ENCODE measurements at places on chromosomes 3 and 15.
A peak's percentile ranks its signal among the peaks of the same experiment; 100 is the strongest.

DNA sequence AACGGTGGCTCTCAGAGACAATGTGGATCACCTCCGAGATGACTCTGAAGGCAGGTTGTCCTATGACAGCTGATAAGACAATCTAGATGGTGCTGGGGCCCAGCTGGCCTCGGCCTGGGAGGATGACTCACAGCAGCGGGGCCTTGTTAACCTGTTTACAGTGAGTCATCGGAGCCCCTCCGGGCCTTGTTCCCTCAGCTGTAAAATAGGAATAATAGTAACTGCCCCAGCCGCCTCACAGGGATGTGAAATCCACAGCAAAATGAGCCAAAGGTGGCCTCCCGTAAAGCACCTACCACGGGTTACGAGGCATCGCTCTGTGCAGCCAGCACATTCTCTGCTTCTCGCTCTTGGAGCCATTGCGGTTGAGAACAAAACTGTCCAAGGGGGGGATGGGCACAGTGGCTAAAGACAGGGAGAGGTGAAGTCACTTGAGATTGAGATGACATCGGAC lies 88.6 kb upstream of the RASGRF1 start:
- peak; percentile 59 for DNase-seq

DNA sequence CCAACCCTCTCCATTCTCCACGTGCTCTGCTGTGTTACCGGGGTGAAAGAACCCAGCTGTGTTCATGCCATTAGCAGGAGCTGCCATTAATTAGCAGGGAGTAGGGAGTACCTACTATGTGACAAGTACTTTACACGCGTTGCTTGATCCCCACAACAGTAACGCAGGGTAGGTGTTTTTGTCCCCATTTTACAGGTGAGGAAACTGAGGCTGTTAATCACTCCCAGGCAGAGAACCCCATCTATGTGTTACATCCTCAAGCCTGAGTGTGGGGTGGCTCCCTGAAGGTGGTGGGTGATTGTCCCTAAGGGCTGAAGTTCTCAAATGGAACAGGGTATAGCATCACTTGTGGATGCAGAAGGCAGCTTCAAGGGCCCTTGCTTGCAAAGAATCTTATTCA lies 22.8 kb downstream of the MELTF start:
- DNase-seq: no peak

GRCh38 chr3:98013411-98014267 lies 21.5 kb downstream of the GABRR3 start:
- peak; percentile 70 for DNase-seq

DNA sequence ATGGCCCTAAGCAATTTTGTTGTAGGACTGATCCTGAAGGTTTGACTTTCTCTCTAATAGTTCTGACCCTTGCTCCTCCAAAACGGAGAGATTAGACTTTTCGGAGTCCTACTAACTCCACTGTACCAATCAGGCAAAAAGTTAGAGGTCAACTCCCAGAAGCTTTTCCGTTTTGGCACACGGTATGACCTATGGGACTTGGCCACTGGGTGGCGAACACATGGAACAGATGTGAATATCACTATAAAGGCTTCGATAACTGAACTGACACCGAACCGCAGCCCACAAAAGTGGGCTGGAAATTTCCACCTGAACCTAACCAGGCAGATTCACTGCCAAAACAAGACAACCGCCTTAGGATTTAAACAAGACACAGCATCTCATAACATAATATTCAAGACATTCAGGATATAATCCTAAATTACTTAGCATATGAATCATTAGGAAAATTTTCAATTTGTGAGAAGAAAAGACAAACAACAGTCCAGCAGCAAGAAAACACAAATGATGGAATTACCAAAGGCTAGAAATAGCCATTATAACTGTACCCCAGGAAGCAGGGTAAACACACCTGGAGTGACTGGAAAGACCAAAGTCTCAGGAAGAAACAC lies 12.2 kb upstream of the TM2D3 start:
- peak; percentile 61 for DNase-seq

DNA sequence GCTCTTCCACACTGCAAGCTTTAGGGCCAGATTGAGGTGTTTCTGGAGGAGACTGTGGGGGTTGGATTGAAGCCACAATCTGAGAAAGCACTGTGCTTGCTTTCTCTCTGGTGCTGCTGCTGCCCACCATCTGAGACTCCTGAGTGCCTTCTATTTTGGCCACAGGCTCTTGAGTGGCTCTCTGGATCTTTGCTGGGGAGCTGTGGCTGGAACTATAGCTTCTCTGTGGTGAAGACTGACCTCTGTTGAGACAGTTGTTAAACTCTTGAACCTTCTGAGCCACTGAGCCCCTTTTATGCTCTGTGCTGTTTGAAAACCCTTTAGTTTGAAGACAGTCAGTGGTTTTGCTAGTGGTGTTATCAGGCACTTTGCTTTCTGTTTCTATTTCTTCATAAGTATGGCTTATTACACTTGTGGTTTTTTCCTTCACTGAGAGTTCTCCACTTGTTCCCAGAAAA lies 108.7 kb upstream of the TSPAN3 start:
- DNase-seq: no peak

GRCh38 chr15:71202712-71203111 lies 87.4 kb downstream of the THSD4 start:
- no peak for DNase-seq

- DNase-seq: peak; percentile 35
Observed at GRCh38 chr3:14410503-14411165, 8.2 kb downstream of the SLC6A6 start.

- no peak for DNase-seq
Observed at GRCh38 chr3:52829906-52830463, 487 bp downstream of the ITIH4 start.

DNA sequence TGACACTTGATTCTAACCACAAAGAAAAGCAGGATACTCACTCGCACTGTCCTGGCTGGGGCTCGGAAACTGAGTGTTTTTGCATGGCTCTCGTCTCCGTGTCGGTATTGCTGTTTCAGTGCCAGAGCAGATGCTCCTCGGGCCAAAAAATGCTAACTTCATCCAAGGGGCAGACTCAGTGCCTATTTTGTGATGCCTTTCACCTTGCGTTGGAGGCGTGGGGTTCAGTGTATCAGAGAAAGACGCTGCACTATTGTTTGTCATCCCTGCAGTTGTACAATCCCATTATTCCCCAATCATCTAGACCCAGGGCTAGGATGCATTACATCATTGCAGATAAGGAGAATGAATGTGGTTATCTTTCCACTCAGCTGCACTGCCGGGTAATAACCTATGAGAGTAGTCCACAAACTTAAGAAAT lies 1.4 kb downstream of the CACNA2D3 start:
- DNase-seq: no peak

DNA sequence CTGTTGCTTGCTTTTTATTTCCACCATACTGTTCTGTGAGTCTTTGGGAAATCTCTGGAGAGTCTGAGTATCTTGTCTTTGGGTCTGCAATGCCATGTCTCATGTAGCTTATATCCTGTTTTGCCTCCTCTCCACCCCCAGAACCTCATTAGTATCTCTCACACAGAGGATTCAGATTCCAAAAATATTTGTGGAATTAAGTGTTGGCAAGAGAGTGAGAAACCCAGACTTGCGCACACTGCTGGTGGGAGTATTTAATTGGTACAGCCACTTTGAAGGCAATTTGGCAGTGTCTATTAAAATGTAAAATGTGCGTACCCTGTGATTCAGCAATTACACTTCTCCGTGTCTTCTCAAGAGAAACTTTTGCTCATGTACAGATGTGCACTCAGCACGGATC lies 68.6 kb downstream of the ZNF621 start:
- no peak for DNase-seq

DNA sequence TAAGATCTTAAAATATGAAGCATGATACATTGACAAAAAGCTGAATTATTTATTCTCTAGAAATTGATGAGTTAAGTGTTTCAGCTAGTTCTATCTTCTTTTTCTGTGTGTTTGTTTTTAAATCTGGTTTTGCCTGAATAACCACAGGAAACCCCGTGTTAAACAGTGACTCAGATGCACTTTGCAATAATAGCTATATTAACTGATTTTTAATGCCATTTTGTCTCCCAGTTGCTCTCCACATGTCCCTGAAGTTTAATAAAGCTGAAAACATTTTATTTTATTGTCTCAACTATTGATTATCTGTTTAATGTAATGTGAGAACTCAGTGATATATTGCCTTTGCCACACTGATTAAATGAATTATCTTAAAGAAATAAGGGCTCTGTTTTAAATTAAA lies 42.8 kb upstream of the ROBO1 start:
- DNase-seq: no peak

DNA sequence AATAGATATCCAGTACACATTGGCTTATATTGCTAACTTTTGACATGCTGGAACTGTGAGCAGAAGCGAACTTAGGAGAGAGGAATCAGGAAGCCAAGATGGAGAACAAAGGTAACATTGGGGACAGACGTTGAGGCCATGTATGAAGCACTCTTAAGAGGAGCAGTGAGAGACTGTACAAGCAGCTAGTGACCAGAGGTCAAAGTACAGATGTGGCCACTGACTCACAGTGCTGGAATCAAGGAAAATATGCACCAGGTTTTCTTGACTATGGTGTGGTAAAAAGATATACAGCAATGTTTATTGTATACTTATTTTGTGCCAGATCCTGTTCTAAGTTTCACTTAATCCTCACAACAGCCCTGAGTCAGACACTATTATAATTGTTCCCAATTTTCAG lies 2.0 kb upstream of the IL20RB start:
- peak; percentile 90 for DNase-seq

- no peak for DNase-seq
Observed at GRCh38 chr3:17623464-17623863, 119.0 kb downstream of the TBC1D5 start.

GRCh38 chr3:126355777-126356372 lies 1.3 kb downstream of the KLF15 start:
- DNase-seq: peak; percentile 78

DNA sequence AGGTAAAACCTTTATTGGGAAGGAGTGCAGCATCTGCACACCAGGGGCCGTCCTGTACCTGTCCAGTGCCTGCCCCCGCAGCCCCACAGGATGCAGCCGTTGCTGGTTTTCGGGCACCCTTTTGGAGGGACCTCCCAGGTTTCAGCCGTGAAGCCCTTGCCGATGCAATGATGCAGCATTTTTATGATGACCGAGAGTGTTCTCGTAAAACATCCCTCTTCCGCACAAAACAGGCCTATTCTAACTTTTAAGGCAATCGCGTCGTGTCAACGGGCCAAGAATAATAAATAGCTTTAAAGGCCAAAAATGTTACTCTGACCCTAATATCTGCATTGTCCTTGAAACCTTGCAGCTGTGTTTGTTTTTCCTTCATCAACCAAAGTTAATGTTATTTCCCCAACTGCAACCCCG lies 126.1 kb downstream of the LRRK1 start:
- DNase-seq: no peak

DNA sequence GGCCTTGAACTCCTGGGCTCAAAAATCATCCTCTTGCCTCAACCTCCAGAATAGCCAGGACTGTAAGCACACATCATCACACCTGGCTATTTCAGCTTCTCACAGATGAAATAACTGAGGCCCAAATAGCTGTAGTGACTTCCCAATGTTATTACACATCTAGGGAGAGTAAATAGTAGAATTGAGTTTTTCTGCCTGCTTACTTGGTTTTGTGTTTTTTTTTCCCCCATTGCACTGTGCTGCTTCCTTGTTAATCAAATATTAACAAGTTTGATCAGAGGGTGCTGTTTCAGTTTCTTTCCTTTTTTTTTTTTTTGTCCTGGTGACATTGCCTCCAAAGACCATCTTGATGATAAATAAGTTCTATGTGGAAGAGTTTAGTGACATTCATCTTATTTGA lies 23.4 kb downstream of the ZNF609 start:
- DNase-seq: no peak

DNA sequence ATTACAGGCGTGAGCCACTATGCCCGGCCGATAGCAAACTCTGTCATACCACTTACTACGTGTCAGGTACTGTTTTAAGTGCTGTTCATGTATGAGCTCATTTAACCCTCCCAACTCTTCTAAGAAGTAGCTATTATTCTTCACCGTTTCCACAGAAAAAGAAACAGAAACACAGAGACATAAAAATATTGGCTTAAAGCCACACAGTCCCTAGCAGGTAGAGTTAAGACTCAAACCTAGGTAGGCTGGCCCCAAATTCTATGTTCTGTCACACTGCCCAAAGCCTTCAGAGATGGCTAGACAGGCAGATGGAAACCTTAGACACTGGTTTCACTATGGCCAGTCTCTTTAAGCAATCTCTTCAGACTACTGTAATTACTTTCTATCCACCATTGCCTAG lies 149.8 kb upstream of the KCNMB2 start:
- DNase-seq: no peak

- DNase-seq: no peak
Observed at GRCh38 chr3:194285024-194285849, 65.9 kb downstream of the CPN2 start.

DNA sequence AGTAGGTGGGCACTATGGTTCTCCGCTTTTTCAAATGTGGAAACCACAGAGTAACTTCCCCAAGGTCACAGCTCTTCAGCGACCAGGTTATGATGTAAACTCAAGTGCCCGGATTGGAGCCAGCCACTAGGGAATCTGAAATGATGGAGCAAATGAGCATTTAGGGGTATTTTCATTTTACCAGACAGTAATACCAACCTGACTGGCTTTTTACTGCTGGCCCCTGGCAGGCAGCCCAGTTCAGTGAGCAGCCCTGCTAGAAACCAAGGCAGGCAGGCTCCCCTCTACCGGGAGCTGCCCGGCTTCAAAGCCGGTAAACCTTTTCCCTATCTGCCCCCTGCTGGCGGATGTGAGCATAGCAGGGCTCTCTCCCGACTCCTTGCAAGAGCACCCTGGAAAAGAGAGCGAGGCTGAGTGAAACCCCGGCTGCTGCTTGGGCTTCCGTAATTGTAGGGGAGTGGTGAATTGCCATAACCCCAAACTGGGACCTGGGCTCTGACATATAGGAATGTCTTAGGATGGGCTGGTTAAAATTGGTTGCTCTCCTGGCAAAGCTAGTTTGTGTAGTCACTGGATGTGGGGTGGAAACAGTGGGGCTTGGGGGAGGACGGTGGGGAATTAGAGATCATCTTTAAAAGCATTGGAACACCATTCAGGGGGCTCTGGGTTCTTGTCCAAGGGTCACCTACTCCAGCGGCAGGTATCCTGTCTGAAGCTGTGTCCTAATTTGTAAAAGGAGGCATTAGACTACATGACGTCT lies 98.0 kb upstream of the TNFAIP8L3 start:
- peak; percentile 92 for DNase-seq

- DNase-seq: no peak
Observed at GRCh38 chr15:63902671-63903035, 68.9 kb upstream of the HERC1 start.

DNA sequence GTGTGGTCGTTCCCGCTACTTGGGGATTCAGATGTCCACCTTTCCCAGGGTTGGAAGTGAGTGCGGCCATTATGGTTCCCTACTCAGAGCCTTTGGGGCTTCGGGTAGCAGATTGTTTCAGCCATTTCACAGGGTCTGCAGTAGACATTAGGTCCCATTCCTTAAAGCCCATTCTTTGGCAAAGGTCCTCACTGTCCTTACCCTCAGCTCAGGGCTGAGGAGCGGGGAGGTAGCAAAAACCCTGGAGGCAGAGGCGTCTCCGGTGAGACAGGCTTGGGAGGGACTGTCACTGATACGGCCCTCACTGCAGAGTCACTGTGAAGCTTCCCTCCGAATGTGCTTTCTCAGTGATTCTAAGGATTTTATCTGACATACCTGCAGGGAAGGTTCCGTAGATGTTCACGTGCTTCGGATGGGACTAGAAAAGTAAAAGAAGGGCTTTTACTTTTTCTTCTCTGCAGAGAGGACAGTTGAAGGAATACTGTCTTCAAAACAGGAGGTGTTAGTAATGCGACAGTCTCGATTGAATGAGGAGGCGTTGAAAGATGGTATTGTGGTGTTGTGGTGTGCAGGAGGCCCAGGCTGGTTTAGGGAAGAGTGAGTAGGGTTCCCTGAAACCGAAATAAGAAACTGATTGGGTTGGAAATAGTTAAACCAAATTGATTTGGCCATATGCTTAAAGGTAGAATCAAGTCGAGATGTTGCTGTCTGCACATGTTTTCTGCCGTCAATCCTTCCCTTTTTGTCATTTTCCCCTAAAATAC lies 630 bp downstream of the ATP6V1A start:
- DNase-seq: peak; percentile 70
